Panc1 (cell line): ENCODE measurements at places on chromosomes 6 and 20.

DNA sequence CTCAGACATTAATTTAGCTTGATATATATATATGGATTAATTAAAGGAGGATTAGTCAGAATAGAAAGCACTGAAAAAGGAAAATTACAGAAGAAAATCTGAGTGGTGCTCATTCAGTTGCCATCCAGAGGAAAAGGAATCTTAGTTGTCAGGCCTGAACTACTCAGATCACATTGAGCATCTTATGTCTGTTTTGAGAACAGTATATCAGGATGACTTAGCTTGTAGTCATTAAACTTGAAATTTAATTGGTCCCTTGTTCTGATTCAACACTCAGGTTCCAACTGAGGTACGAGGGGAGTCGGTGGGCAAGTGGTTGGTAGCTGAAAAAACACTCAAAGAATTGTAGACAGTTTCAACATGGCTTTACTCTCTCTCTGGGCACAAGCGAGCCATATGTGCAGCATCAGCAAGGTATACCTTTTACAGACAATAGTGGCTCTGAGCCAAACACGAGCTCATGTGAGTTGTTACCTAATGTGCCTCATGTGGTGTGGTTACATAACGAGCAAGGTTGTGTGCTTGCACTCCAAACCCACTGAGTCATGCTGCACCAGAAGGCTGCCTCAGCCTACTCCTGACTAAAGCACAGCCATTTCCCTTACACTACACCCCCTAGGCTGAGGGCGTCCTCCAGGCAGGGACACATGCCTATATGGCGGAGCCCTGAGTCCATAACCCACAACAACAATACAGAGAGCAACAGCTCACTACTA is 73.0 kb upstream of the HMGN3 start:
- DNase-seq, result no peak

GRCh38 chr20:45899046-45899835 is 8.1 kb downstream of the CTSA start:
- DNase-seq, result no peak

- DNase-seq, result no peak
These were observed 28.8 kb upstream of the GNRH2 start for GRCh38 chr20:3014662-3015061.

- no peak for DNase-seq
These were observed 26.3 kb upstream of the PLCG1 start for GRCh38 chr20:41110930-41111577.

- no peak for DNase-seq
These were observed 313.0 kb upstream of the CDYL start for GRCh38 chr6:4463236-4463635.

- DNase-seq, result no peak
These were observed 34.4 kb downstream of the HNF4A start for GRCh38 chr20:44389871-44390270.

DNA sequence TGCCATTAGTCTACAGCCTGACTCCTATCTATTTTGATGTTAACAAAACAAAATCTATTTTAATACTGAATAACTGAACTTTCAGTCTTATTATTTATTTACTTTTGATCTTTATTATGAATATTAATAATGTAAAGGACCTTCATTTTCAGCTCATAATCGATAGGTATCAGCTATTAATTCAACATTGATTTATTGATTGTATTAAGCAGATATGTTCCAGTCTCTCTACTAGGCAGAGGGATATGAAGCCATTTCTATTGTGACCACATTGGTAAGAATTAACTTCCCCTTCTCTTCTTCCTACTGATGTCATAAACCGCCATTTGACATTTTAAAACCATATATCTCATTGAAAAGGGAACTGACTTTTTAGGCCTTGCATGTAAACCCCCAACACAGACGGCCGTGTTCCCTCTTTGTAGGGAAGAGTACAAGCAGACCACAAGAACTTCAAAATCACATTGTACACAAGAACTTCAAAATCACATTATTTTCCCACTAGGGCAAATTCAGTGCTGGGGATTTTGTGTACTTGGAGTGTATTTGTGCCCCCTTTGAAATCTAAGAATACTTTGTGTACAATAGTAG is 69.5 kb upstream of the FABP7 start:
- DNase-seq, result no peak

GRCh38 chr20:20317621-20318364 is 50.1 kb upstream of the INSM1 start:
- DNase-seq, result no peak

GRCh38 chr6:44926556-44926955 is 401.6 kb upstream of the RUNX2 start:
- no peak for DNase-seq

- no peak for DNase-seq
These were observed 73.0 kb downstream of the SLX4IP start for GRCh38 chr20:10508060-10508459.

DNA sequence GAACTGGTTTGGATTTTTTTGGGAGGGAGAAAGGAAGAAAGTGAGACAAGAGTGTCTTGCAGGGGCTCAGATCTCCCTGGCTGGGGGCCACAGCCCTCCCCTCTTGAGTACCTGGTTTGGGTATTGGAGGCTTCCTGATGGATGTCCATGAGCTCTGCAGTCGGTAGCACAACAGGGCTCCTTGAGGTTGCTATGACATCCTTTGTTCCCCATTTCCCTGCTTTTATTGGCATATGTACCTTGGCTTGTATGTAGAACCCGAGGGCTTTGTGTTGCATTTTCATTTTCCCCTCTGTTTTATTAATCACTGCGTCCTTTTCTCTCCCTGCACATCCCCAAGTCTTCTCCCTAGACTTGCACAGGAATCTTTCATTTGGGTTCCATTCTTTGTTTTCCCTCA is 355.5 kb upstream of the TSHZ2 start:
- DNase-seq, result no peak

DNA sequence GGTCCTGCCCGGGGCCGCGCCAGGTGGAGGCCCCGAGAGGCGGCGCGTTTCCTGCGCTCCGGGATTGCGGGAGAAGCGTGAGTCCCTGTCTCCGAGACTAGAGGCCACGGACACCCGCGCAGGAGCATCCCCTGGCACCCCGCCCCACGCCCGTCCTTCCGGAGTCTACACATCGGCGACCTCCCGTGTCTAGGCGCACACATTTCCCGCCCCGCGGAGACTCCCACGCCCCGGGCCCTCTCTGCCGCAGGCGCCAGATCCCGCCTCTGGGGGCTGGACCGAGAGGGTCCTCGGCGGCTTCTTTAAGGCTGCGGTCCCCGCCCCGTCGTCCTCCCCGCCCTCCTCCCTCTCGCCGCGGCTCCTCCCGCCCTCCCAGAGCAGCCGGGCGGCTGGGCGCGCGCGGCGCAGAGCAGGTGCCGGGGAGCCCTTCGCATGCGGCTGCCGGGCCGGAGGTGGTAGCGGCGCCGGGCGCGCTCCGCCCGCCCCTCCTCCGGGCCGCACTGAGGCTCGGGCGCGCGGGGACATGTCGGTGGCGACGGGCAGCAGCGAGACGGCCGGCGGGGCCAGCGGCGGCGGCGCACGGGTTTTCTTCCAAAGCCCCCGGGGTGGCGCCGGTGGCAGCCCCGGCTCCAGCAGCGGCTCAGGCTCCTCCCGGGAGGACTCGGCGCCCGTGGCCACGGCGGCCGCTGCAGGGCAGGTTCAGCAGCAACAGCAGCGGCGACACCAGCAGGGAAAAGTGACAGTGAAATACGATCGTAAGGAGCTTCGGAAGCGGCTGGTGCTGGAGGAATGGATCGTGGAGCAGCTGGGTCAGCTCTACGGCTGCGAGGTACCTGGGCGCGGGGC is at the start of gene PPP1R14C:
Gene PPP1R14C, plus strand, starts transcription at position 375 of the 846 bp plus-strand sequence. Its CDS starts 149 bp downstream, at position 524.
- no peak for DNase-seq

DNA sequence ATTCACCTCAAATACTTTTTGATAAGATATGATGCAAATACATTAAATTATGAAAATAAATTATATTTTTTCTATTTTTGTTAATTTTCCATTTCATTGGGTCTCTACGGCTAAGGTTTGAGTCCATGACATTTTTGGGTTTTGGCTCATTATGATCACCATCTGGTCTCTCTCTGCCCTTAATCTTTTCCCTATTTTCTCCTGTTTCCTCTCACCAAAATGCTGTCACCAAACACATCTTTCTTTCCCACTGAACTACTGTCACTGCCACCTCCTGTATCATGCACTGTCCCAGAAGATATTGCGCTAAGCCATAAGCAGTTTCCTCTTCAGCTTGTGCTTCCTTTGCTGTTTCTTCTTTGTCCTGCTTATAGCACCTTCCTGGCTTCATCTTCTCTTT is 42.0 kb upstream of the OGFRL1 start:
- no peak for DNase-seq
